ENCODE measurements at places on chromosomes 13 and 19. TPM values are rescaled to one million over a fixed set of nuclear protein-coding genes. Genes with fewer than 3 reads are reported as not detected.

Gene QPCTL
- 7.2 TPM for polyA plus RNA-seq

Gene TCF3
- 158 TPM for polyA plus RNA-seq

Gene FAM216B
- 17.6 TPM for polyA plus RNA-seq

Gene INSL3
- 0.28 TPM for polyA plus RNA-seq

Gene SLC25A41
- polyA plus RNA-seq, result 1.3 TPM

Gene PLIN4
- polyA plus RNA-seq, result 1.1 TPM

Gene ZNF492
- 2.2 TPM for polyA plus RNA-seq

Gene NEK5
- polyA plus RNA-seq, result 5.5 TPM

Gene AZU1
- 4.4 TPM for polyA plus RNA-seq

Gene OR1M1
- polyA plus RNA-seq, result not detected

Gene TTC9B
- polyA plus RNA-seq, result not detected

Gene ZNF576
- polyA plus RNA-seq, result 10.6 TPM

Gene STOML3
- 0.35 TPM for polyA plus RNA-seq

Gene SCGB2B2
- polyA plus RNA-seq, result 1.6 TPM

Gene SHC2
- polyA plus RNA-seq, result 30.9 TPM

Gene TLE6
- 13.6 TPM for polyA plus RNA-seq

Gene FCER2
- 0.50 TPM for polyA plus RNA-seq

Gene UTP14C
- 29.2 TPM for polyA plus RNA-seq

Gene CDX2
- not detected for polyA plus RNA-seq

Gene ZNF541
- polyA plus RNA-seq, result 0.14 TPM

Gene SMIM17
- 3.1 TPM for polyA plus RNA-seq

Gene MEX3D
- polyA plus RNA-seq, result 42.8 TPM
